SJSA1 (cell line): ENCODE measurements at places on chromosomes 6 and 20. TPM values are rescaled to one million over a fixed set of nuclear protein-coding genes. Genes with fewer than 3 reads are reported as not detected.

DNA sequence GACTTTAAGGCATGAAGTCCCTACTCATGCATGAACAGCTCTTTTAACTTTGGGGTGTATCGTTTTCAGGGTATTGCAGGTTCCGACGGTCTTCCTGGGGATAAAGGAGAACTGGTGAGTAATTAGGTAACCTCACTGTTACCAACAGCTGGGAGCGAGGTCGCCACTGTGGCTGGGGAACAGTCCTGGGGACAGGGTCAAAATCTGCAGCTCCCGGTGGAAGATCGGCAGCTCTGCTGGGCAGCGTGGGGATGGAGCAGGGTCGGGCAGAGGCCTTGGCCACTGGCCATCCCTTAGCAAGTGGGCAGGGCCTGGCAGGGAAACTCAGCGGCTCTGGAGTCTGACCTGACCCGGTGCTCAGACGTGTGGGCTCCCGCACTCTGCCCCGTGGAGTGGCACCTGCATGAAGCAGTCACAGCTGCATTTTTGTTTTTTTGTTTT is 16.1 kb downstream of the COL9A3 start:
- no peaks in the 10 kb centered on the region; the same call in 1 of the 2 replicates for H3K27me3 ChIP-seq
- no peaks in the 10 kb centered on the region for H3K4me1 ChIP-seq
- no peak overlapping the region for H3K27ac ChIP-seq
- no peak overlapping the region for H3K4me3 ChIP-seq
- H3K36me3 ChIP-seq: no peaks in the 10 kb centered on the region

- no peaks in the 10 kb centered on the region for H3K36me3 ChIP-seq
- H3K27me3 ChIP-seq: peaks cover 11% of the 10 kb centered on the region
- H3K27ac ChIP-seq: no peak overlapping the region
Observed at GRCh38 chr6:139014945-139015344, 13.6 kb upstream of the ABRACL start.

DNA sequence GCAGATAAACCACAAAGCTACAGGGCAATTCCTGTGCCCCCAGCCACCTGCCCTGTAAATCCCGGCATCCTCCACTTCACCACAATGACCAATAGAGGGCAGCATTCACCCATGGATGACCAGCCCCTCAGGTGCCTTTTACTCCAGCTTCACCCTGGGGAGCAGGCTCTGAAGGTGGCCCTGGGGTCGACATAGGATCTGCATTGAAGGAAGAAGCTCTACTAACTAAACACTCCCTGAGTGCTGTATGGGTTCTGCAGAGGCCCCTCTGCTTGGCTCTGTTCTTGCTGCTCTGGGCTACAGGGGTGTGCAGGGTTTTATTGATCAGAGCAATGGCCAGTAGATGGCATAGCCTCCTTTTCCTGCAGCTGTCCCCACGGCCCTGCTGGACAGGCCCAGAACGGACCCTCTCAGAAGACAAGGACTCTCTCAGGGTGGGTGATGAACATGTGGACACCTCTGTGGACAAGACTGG is 20.3 kb downstream of the CST4 start:
- peak; percentile 56 for DNase-seq
- H3K27me3 ChIP-seq: no peaks in the 10 kb centered on the region
- H3K27ac ChIP-seq: no peak overlapping the region
- no peaks in the 10 kb centered on the region for H3K4me1 ChIP-seq

GRCh38 chr6:33885132-33886057 is 81.6 kb upstream of the MLN start:
- H3K36me3 ChIP-seq: no peaks in the 10 kb centered on the region
- H3K4me1 ChIP-seq: peaks cover 16% of the 10 kb centered on the region
- H3K4me3 ChIP-seq: no peak overlapping the region
- no peak overlapping the region for H3K27ac ChIP-seq
- peaks cover 5% of the 10 kb centered on the region for H3K27me3 ChIP-seq
- DNase-seq: peak; percentile 37

FKBP1C gene
- 0.09 and 0.37 TPM in 2 replicates for total RNA-seq

DNA sequence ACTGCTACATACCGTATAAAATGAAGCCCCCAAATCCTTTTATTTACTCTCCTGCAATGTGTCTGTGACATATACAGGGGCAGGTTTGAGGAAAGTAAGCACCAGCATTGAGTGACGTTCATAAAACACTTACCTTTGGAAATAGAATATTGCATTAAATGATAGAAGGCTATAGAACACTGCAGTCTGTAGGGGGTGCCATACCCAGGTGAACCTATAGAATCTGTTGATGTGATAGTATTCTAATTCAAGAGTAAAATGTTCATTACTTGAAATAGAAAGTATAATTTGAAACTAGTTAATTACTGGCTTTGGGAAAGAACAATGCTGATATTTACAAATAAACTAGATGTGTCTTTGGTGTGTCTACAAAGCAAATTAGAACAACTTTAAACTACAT is 47.0 kb upstream of the PRL start:
- no peaks in the 10 kb centered on the region for H3K4me1 ChIP-seq
- no peak overlapping the region for H3K4me3 ChIP-seq
- DNase-seq: no peak
- H3K27me3 ChIP-seq: no peaks in the 10 kb centered on the region
- no peak overlapping the region for H3K27ac ChIP-seq

- no peaks in the 10 kb centered on the region for H3K27me3 ChIP-seq
- no peaks in the 10 kb centered on the region for H3K36me3 ChIP-seq
- 0 out of 2 replicates have a peak overlapping the region, but pooled peaks have one; percentile 92 for H3K27ac ChIP-seq
- no peak overlapping the region for H3K4me3 ChIP-seq
Observed at GRCh38 chr20:58130156-58130555, 98.3 kb downstream of the ANKRD60 start.

LINC00237 gene
- total RNA-seq: not detected in 2 replicates

- H3K4me3 ChIP-seq: no peak overlapping the region
- H3K27me3 ChIP-seq: no peaks in the 10 kb centered on the region
- H3K36me3 ChIP-seq: peaks cover 21% of the 10 kb centered on the region
- no peak overlapping the region for H3K27ac ChIP-seq
Observed at GRCh38 chr6:38138374-38138773, 318.8 kb downstream of the ZFAND3 start.

DNA sequence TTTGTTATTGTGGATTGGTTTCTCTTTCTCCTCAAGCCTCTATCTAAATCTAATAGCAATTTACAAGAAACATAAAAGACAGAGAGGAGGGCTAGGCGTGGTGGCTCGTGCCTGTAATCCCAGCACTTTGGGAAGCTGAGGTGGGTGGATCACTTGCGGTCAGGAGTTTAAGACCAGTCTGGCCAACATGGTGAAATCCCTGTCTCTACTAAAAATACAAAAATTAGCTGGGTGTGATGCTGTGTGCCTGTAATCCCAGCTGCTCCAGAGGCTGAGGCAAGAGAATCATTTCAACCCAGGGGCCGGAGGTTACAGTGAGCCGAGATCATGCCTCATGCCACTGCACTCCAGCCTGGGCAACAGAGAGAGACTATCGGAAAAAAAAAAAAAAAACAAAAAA is 46.6 kb downstream of the SLC2A12 start:
- no peak overlapping the region for H3K27ac ChIP-seq
- DNase-seq: no peak
- H3K4me1 ChIP-seq: peaks cover 11% of the 10 kb centered on the region
- no peaks in the 10 kb centered on the region for H3K27me3 ChIP-seq
- H3K36me3 ChIP-seq: no peaks in the 10 kb centered on the region

SAPCD1 gene
- 1.4 TPM in 1 of 2 replicates, not detected in the other for total RNA-seq

PNISR gene
- total RNA-seq: 29.2 and 47.1 TPM in 2 replicates

DNA sequence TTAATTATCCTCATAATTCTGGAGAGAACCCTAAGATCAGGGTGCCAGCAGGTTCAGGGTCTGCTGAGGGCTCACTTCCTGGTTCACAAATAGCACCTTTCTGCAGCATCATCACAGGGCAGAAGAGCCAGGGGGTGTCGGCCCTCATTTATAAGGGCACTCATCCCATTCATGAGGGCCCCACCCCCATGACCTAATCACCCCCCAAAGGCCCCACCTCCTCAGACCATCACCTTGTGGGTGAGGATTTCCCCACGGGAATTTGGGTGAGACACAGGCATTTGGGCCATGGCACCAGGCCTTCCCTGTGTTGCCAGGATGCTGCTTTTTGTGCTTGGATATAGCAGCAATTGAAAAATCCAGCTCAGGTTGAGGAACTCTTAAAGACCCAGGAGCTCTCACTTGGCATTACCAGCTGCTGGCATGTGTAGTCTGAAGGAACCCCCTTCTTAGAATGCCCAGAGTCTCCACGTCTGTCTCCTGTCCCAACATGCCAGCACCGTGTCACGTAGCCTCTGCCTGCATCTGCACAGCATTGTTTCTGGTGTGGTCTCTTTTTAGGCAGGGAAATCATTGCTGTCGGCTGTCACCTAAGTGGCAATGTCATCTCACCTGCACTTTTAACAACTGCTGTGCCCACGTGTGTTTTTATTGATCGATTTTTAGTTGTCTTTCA is 71.5 kb downstream of the RPP40 start:
- no peak overlapping the region for H3K4me3 ChIP-seq
- H3K36me3 ChIP-seq: peaks cover 5% of the 10 kb centered on the region; the same call in 1 of the 2 replicates

DNA sequence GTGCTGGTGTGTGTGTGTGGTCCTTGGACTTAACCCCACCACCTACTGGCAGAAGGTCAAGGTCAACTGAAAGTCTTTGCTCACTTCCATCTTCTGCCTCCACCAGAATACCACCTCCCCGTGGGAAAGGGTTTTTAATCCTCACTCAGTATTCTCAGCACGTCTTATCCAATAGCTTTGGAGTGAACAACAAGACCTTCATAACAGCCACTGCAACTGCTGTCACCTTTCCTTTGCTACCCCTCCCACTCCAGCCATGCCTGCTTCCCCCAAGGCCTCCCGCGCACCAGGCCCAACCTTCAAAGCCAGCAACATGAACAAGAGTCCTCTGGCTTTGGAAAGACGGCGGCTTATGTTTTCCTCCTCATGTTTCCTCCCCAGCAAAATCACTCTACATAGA is 787 bp upstream of the BTN2A2 start:
- peaks cover 13% of the 10 kb centered on the region for H3K4me1 ChIP-seq
- H3K4me3 ChIP-seq: no peak overlapping the region
- H3K27me3 ChIP-seq: no peaks in the 10 kb centered on the region
- H3K27ac ChIP-seq: no peak overlapping the region
- H3K36me3 ChIP-seq: peaks cover 8% of the 10 kb centered on the region
- DNase-seq: no peak

GSTA3 gene
- total RNA-seq: not detected in 2 replicates

GRCh38 chr20:37776049-37776448 is 82.2 kb downstream of the CTNNBL1 start:
- H3K36me3 ChIP-seq: peaks cover 25% of the 10 kb centered on the region
- no peaks in the 10 kb centered on the region for H3K4me1 ChIP-seq
- H3K27ac ChIP-seq: no peak overlapping the region

DNA sequence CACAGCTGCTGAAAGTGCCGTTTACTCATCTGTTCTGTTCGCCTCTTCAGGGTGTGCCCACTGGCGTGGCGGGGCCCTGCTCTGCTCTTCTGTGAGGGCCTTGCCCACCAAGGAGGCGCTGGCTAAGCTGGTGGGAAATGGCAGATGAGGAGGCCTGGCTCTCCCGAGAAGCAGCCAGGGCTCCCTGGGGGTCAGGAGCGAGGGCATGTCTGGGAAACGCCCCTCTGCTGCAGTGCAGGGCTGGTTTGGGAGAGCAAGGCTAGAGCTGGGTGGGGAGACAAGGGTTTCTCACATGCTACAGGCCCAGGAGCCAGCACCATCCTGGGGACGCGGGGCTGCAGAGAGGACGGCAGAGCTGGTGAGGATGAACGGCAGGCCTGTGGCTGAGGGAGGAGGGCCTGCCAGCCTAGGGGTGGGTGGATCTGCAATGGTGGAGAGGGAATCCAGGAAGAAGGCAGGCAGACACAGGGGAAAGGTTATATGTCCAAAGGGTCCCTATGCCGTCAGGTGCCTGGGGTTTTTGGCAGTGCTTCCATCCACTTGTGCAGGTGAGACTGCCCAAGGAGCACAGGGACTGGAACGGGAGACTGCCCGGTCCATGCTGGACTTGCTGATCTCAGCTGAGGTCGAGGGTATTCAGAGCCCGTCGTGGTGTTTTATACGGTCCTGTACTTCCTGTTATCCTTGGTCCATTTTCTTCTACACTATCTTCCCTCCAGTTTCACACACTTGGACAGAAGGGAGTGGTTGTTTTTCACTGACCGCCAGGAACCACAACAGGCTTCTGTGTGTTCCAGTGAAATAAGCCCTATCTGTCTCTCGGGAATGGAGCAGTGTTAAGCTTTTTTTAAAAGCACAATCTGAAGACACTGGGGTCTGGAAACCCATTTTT is 119.2 kb downstream of the SYCP2 start:
- no peaks in the 10 kb centered on the region for H3K36me3 ChIP-seq
- no peak overlapping the region for H3K27ac ChIP-seq
- H3K4me3 ChIP-seq: no peak overlapping the region
- peaks cover 3% of the 10 kb centered on the region for H3K27me3 ChIP-seq
- no peak for DNase-seq
- H3K4me1 ChIP-seq: no peaks in the 10 kb centered on the region

DNA sequence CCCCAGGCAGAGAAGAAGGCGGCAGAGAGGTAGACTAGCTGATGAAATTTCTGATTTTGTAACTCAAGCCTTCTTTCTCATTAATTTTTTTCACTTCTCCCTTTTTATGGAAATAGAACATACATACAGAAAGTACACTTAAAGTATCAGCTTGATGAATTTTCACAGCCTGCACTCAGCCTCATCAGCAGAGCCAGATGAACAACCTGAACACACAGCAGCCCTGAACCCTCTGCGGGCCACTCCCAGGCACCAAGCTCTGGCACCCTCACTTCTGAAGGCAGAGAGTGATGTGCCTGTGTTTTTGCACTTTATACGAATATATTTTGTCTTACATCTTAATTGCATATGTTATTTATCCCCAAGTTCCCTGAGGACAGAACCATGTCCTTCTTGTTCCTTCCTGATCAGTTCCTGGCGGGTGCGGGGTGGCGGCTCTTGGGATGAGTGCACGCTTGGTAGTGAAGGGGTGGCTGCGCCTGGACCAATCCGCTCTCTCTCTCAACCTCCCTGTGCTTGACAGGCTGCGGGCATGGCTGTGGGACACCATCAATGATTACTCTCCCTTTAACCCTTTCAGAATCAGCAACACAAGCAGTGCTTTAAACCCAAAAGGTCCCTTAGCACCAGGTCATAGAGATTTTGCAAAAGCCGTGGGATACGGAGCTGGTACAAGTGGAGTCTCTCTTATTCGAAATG is 34.8 kb upstream of the AFDN start:
- DNase-seq: no peak
- H3K36me3 ChIP-seq: no peaks in the 10 kb centered on the region
- H3K4me1 ChIP-seq: peaks cover 15% of the 10 kb centered on the region
- no peaks in the 10 kb centered on the region for H3K27me3 ChIP-seq
- no peak overlapping the region for H3K4me3 ChIP-seq

VPS16 gene
- total RNA-seq: 40.5 and 44.3 TPM in 2 replicates

GRCh38 chr6:170163405-170164170 is 127.3 kb downstream of the DLL1 start:
- no peak overlapping the region for H3K4me3 ChIP-seq
- no peaks in the 10 kb centered on the region for H3K27me3 ChIP-seq
- no peak overlapping the region for H3K27ac ChIP-seq

VTA1 gene
- 66.2 and 119 TPM in 2 replicates for total RNA-seq

GRCh38 chr6:15622045-15622740 is 40.6 kb downstream of the DTNBP1 start:
- no peaks in the 10 kb centered on the region for H3K27me3 ChIP-seq
- no peak overlapping the region for H3K4me3 ChIP-seq
- H3K4me1 ChIP-seq: no peaks in the 10 kb centered on the region

SLC44A4 gene
- total RNA-seq: not detected in 2 replicates
